Daoy (cell line): ENCODE measurements at places on chromosomes 5 and 9. TPM values are rescaled to one million over a fixed set of nuclear protein-coding genes. Genes with fewer than 3 reads are reported as not detected.

GRCh38 chr5:125232779-125233230 is 486.4 kb upstream of the ZNF608 start:
- DNase-seq, result no peak

The ECM2 gene
- total RNA-seq, result 0.15 and 0.17 TPM in 2 replicates

The FBLL1 gene
- 0.11 TPM in 1 of 2 replicates, not detected in the other for total RNA-seq

- DNase-seq, result no peak
These were observed 146.6 kb upstream of the SLC24A2 start for GRCh38 chr9:19935422-19935821.

- DNase-seq, result peak; percentile 84
These were observed 84.6 kb downstream of the CEMIP2 start for GRCh38 chr9:71683598-71684235.

The PRKACG gene
- not detected in 2 replicates for total RNA-seq

The PCDH12 gene
- total RNA-seq, result 0.03 TPM in 1 of 2 replicates, not detected in the other

DNA sequence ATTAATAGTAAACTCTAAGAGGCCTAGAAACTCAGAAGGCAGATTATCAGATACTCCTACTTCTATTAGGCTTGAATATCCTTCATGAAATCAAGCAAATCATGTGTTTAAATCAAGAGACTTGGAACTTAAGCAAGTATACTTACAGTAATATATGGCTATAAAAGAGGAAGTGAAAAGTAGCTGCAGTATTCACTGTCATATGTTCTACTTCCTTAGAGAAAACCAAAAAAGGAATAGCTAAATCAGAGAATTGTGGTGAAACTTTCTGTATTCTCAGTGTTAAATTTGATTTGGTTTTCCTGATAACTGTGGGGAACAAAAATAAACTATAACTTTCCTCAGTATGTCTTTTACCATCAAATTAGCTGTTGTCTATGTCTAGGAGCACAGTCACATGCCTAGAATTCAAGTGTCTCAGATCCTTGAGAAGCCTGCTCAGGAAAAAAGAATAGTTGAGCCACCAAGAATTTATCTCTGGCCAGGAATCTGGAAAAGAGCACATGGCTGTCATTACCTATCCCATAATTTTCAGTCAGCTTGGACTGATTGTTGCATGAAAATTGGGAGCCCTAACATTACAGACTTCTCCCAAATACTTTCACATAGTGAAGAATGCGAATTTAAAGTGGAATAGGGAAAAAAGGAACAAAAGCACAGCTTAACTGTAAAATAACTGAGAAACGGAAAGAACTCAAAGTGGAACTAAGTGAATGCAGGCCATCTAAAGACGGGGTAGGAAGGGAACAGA is 1.7 kb downstream of the FKBP15 start:
- no peak for DNase-seq

GRCh38 chr5:37825334-37825915 is 14.4 kb downstream of the GDNF start:
- no peak for DNase-seq
